Ureter (tissue), 1 donor: ENCODE measurements at places on chromosomes 6 and 20. TPM values are rescaled to one million over a fixed set of nuclear protein-coding genes. Genes with fewer than 3 reads are reported as not detected.

DNA sequence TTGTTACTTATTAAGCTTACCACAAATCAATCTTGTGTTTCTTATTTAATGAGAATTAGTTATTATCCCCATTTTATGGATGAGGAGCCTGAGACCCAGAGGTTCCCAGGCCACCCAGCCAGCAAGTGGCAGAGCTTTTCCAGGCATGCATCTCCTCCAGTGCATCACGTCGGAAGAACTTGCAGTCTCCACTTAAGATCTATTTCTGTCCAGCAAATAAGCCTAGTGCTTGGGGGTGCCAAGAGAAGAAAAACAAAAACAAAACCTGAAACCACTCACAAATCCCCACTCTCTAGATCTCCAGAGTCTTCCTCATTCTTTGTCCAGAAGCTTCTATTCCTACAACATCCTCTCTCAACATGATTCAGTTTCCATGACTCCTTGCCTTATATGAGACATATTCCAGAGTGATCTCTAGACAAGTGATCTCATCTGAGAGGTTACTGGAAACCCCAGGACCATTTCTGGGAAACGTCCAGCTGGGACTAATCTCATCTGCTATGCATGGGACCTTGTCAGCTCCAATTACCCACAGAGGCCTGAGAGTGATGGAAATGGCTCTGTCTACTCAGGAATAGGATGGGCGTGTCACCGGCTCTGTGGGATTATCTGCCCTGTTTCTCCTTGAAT lies 4.1 kb downstream of the GUCA1B start:
- no peak for DNase-seq

- DNase-seq = peak; percentile 29
Observed at GRCh38 chr20:35021063-35021462, 65.4 kb downstream of the MYH7B start.

GRCh38 chr6:115976321-115976870 lies 84.3 kb downstream of the FRK start:
- no peak for DNase-seq

- no peak for DNase-seq
Observed at GRCh38 chr6:132812756-132813172, 1.6 kb upstream of the RPS12 start.

- DNase-seq = no peak
Observed at GRCh38 chr6:34317172-34317477, 68.3 kb upstream of the SMIM29 start.

DNA sequence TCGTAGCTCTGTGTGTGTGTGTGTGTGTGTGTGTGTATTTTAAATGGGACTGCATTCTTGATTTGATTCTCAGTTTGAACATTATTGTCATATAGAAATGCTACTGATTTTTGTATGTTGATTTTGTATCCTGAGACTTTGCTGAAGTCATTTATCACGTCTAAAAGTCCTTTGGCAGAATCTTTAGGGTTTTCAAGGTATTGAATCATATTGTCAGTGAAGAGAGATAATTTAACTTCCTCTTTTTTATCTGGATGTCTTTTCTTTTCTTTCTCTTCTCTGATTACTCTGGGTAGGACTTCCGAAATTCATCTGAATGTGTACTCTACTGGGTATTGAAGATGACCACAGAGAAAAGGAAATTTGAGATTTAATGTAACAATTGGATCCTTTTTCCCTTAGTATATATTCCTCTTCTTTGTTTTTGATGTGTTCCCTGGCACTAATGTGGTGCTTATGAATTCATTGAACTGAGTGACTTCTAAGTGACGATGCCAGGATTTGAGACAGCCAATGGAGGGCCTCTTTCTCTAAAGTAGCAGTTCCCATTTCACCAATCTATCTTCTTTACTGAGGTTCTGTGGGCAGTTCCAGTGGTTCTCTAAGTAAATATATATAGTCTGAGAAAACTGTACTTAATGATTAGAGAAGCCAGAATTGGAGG lies 47.6 kb downstream of the TNFAIP3 start:
- DNase-seq = no peak

DNA sequence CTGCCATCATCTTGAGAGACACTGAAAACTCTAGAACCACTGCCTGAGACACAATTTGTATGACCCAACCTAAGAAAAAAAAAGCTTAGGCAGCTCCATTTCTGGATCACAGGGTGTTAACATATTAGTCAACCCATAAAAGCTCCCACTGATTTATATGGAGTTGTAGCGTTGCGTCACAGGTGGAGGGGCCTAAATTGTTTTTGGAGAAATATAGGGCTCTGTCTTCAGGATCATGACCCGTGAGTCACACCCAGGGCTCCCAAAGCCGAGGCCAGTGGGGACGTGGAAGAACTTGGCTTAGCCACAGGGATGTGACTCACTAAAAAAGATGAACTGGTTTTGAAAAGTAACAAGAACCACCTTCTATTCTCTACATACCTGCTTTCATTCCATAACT lies 116.5 kb upstream of the BMP2 start:
- DNase-seq = peak; percentile 53

- DNase-seq = no peak
Observed at GRCh38 chr20:59661621-59662020, 57.3 kb downstream of the PHACTR3 start.

GRCh38 chr6:135145063-135145800 lies 35.9 kb upstream of the MYB start:
- DNase-seq = no peak

- DNase-seq = no peak
Observed at GRCh38 chr20:19256906-19257595, 44.6 kb downstream of the SLC24A3 start.

DNA sequence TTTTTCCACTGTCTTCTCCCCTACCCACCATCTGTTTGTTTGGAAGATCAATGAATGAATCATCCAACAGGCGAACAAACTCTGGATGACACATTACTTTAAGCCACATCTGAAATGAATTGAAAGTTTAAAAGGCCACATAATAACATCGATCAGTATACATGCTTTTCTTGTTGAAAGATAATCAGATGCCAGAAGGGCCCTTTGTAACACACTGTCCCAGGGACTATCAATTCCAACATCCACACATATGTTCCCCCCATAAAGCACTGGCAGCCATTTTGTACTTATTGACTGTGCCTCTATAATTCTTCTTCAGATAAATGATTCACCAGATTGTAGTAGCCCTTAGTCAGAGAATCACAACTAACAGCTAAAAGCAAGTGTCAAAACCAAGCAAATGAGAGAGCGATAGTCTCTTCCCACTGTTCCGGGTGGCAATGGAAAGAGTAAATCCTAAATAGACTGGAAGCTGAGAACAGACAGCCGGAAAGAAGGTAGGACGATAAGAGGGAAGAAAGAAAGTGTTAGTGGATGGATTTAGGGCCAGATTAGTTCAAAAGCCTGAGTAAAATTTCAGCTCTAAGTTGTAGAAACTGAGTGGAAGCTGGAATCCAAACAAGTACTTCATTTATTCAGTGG lies 184.9 kb upstream of the TENT5A start:
- no peak for DNase-seq

DNA sequence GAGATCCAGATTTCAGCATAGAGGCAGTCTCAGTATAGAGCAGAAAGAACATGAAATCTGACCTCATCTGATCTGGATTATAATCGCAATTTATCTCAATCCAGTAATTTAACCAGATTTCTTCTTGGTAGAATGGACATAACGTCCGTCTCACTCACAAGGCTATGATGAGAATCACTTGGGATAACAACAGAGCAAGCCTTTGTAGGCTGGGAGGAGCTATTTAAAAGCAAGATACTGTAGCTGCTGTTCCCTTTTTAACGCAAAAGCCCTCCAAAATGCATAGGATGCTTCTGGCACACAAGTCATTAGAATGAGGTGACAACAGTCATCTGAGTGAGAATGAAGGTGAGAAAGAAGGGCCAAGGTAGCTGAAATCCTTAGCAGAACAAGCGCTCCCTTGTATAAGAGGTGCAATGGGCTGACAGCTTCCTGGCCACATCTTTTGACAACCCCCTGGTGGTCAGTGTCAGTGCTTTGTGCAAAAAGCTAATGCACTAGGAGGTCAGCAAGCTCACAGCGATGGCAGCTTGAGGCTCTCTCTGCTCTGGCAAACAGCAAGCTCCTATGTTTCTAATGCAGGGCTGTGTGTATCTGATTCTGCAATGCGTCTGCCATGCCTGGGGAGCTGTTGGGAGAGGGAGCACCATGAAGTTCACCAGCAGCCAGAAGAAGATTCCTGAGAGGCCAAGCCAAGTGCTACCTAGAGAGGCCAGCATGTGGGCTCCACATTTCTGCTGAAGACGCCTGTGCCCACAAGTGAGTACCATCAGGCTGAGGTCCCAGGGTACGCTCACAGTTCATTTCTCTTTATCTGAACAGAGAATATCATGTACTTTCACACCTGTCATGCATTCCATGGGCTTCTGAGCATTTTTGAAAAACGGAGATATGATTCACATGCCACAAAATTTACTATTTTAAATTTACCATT lies 16.2 kb downstream of the METTL24 start:
- no peak for DNase-seq

GRCh38 chr6:33761922-33762629 lies 15.4 kb upstream of the IP6K3 start:
- DNase-seq = peak; percentile 72

DNA sequence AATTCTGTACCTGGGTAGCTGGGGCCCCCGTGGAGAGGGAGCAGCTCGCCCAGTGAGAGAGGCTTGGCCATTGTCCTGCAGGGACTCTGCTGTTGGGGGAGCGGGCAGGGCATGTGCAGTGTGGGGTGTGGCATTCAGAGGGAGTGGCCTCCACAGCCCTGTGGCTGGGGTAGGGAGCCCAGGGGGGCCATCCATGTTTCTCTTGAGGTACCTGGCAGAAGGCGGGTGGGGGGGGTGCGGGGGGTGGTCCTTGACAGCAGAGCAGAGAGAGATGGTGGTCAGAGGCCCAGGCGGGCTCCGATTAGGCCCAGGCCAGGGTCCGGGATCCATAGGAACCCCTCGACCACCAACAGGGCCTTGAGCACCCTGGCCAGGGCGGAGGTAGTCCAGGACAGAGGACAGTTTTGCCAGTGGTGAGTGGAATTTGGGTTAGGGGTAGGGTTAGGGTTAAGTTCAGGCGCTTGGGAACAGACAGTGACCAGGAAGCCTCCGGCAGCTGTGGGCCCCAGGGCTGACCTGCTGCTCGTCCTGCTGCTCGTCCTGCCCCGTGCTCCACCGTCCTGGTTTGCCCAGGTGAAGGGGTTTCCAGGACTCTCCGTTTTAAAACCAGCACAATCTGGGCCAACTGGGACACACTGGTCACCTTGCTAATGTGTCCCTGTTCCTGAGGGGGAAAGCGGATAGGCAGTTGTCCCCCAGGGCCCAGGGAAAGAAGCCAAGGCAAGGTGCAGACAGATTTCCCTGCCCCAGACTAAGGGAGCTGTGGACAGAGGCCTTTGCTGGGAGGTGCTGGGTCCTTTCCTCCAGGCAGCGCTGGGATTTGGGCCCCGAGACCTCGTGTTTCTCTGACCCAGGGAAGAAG lies 24.8 kb upstream of the MYT1 start:
- no peak for DNase-seq

GRCh38 chr6:106820412-106820852 lies 154.1 kb downstream of the CD24 start:
- DNase-seq = no peak

DNA sequence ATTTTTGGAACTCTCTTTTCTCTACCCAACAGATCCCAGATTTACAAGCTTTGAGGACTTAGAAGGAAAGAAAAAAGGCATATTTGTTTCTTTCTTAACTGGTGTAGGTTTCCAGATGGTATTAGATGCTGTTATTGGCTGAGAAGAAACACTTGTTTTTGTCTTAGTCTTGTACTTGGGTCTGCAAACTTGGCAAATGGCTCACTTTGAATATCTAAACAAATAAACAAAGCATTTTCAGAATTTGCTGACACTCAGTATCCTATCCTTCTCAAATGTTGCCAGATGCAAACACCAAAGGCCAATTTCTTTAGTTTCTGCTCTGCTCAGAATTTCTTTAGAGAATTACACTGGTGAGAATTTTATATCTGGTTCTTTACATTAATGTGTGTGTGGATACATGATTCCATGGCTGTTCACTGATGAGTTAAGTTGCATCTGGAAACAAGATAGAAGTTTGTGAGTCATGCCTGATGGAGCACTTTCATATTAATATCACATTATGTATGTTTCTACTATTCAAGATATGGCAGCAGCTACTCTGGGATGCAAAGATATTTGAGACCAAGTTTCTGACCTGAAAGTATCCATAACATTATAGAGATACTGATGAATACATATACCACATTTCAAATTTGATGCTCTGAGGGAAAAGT lies 43.7 kb upstream of the CEP162 start:
- no peak for DNase-seq

The NR2E1 gene
- total RNA-seq = 0.18 TPM

The TMEM217 gene
- 1.2 TPM for total RNA-seq

The GHRH gene
- total RNA-seq = not detected

The IL20RA gene
- 39.5 TPM for total RNA-seq

The ECT2L gene
- 0.18 TPM for total RNA-seq
